ENCODE measurements at places on chromosomes 3 and 15.

GRCh38 chr3:73176941-73177340 is 115.5 kb downstream of the EBLN2 start:
- no peak for DNase-seq

DNA sequence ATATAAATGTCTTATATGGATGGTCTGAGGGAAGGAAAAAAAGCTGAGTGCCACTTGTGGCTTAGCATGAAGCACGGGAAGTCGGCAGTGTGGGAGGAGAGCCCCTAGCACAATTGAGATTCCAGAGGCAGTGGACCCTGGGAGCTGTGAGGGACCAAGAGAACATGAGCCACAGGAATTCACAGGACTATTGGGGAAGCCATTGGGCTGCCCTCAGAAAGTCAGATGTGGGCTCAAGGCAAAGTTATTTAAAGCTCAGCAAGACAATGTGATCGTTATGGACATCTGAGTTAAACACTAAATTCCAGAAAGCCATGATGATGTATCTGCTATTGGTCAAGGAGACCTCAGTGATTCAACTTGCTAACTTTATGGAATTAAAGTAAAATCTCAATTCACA is 380.8 kb upstream of the IL12A start:
- DNase-seq, result no peak

- no peak for DNase-seq
Observed at GRCh38 chr3:82636177-82636576, 874.7 kb upstream of the GBE1 start.

DNA sequence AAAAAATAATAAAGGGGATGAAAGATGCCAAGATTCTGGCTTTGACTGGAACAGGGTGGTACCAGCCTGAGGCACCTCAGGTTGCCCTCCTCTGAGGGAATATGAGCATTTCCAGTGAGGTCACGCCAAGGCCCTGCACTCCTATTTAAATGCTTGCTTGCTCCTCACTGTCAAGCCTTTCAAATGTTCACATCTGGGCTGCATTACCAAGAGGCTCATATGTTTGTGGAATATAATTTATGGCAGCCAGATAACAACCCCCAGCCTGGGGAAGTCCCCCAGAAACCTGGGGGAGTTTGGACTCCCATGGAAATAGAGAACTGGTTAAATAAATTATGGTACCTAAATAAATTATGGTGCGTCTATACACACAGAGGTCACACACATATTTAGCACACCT is 88.4 kb downstream of the FRMD4B start:
- no peak for DNase-seq

DNA sequence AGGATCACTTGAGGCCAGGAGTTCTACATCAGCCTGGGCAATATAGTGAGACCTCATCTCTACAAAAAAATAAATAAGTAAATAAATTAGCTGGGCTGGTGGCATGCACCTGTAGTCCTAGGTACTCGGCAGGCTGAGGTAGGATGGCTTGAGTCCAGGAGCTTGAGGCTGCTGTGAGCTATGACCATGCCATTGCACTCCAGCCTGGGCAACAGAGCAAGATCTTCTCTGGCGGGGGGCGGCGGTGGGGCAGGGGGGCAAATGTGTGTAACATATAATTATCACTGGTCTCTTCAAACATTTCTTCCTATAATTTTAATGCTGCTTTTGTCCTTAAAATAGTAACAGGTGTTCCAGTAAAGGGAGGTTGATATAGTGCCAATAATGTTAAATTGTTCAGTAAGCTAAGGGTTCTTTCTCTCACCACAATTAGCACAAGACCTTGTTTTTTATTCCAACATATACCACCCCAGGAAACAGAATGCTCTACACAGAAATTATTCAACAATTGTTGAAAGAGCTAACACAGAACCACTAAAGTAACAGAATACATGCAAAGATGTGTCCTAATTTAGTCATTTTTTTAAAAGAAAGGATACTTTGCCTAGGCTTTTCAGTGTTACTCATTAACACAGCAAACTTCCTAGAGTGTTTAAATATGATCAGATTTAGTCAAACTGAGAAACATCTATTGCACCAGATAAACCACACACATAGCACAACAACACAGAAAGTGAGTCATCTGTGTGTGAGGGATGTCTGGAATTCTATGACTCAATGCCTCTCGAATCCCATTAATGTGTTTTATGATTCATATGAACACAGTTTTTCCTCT is 29.1 kb downstream of the ANKRD28 start:
- DNase-seq, result peak; percentile 96

- DNase-seq, result no peak
Observed at GRCh38 chr15:63308491-63308890, 31.1 kb downstream of the APH1B start.

DNA sequence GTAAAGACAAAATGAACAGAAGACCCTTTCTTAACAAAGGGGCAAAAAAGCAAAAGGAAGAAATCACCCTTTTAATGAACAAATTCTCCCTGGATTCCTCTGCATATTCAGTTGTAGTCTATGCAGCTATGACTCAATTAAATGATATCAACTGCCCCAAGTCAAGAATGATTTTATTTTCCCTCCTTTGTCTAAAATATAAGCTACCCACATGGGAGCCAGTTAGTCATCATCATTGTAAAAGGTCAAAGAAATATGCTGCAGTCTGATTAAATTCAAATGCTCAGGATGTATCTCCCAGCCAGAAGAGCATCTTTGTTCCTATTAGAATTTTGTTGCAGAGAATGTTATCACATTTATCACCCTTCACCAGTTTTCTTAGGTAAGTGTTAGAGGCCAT is 84.0 kb downstream of the SST start:
- DNase-seq, result no peak

DNA sequence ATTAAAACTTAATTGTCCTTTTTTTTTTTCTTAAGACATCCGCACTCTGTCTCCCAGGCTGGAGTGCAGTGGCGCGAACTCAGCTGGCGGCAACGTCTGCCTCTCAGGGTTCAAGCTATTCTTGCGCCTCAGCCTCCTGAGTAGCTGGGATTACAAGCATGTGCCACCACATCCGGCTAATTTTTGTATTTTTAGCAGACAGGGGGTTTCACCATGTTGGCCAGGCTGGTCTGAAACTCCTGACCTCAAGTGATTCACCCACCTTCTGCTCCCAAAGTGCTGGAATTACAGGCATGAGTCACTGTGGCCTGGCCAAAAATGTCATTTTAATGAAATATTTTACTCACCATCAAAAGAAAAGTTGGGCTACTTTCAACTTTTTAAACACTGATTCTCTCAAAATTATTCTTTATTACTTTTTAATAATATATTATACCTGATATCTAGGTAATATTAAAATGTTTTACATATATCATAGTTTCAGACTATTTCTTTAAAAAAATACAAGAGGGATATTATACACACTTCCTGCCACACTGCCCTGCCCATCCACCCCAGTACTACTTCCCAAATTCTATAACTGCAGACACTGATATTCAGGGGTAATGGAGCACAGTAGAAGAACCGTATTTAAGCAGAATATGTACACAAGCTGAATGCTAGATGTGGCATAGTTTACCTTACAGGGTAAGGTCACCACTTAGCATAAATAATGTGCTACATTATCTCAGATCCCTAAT is 723.9 kb upstream of the ZNF385D start:
- no peak for DNase-seq

DNA sequence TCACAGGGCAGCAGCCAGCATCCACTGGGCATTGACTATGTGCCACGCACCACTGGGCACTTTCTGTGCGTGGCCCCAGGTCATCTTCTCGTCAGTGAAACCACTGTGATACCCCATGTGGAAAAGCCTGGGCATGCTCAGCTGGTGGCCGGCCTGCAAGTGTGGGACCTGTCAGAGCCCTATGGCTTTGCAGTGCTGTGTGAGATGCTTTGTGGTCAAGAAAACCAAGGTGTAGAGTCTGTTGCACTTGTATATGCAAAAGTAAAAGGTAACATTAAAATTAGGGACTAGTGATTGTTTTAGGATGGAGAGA is 69.5 kb downstream of the PGPEP1L start:
- DNase-seq, result no peak

- DNase-seq, result no peak
Observed at GRCh38 chr3:7397097-7397496, 536.2 kb downstream of the GRM7 start.

DNA sequence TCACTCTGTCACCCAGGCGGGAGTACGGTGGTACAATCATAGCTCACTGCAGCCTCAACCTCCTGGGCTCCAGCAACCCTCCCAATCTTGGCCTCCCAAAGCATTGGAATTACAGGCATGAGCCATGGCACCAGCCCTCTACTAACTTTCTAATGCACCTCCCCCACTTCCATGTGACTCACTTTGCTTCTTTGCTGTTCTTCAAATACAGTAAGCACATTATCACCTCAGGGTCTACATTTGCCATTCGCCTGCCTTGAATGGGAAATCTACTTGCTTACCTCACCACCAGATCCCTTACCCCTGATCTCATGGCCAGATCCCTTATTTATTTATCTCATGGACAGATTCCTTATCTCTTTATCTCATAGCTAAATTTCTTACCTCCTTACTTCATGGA is 235.3 kb downstream of the KCNMB2 start:
- no peak for DNase-seq

GRCh38 chr3:193297421-193297820 is 56.4 kb downstream of the PLAAT1 start:
- no peak for DNase-seq

- no peak for DNase-seq
Observed at GRCh38 chr15:52224211-52224610, 33.0 kb upstream of the GNB5 start.

GRCh38 chr15:51844747-51845426 is 15.4 kb downstream of the TMOD3 start:
- no peak for DNase-seq

GRCh38 chr3:26141296-26141695 is 351.4 kb downstream of the OXSM start:
- DNase-seq, result no peak

GRCh38 chr15:67850336-67850735 is 10.5 kb upstream of the RNU6-1 start:
- DNase-seq, result no peak

DNA sequence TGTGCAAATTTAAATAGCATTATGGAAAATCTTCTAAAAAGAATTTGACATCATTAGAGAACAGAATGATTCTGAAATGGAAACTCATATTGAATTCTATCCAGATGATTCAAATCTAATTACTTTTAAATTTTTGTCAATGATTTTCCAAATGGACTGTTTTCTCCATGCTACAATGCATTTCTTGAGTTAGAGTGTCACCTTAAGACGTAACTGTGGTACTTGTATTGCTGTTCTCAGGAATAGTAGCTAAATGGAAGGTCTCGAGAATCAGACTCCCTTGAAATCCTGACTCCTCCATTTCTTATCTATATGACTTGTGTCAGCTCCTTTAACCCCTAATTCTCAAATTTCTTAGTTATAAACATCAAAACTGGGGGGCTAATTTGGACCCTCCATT is 102.3 kb downstream of the P2RY1 start:
- no peak for DNase-seq

GRCh38 chr3:82382831-82383230 is 621.4 kb upstream of the GBE1 start:
- no peak for DNase-seq

GRCh38 chr3:123275691-123276090 is 73.9 kb downstream of the SEC22A start:
- no peak for DNase-seq

DNA sequence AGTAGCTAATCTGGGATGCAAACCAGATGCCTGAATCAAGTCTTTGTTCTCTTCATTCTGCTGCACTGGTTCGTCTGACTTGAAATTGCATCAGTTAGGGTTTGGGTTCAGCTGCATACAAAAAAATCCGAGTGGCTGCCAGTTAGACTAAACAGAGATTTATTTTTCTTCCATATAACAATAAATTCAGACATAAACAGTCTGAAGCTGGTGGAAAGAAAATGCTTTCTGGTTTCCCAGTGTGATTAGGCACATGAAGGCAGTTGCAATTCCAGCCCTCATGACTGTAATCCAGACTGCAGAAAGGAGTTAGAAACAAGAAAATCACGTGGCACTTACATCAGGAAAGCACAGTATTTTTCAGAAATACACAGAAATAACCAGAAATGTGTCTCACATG is 930.7 kb downstream of the MCTP2 start:
- DNase-seq, result no peak

GRCh38 chr15:56948000-56948763 is 29.7 kb downstream of the TCF12 start:
- DNase-seq, result no peak

- no peak for DNase-seq
Observed at GRCh38 chr3:150748684-150749047, 14.3 kb downstream of the SIAH2 start.

Measured in epithelial cell of proximal tubule (primary cell).